ENCODE measurements at places on chromosomes 1 and 21.
A peak's percentile ranks its signal among the peaks of the same experiment; 100 is the strongest.

DNA sequence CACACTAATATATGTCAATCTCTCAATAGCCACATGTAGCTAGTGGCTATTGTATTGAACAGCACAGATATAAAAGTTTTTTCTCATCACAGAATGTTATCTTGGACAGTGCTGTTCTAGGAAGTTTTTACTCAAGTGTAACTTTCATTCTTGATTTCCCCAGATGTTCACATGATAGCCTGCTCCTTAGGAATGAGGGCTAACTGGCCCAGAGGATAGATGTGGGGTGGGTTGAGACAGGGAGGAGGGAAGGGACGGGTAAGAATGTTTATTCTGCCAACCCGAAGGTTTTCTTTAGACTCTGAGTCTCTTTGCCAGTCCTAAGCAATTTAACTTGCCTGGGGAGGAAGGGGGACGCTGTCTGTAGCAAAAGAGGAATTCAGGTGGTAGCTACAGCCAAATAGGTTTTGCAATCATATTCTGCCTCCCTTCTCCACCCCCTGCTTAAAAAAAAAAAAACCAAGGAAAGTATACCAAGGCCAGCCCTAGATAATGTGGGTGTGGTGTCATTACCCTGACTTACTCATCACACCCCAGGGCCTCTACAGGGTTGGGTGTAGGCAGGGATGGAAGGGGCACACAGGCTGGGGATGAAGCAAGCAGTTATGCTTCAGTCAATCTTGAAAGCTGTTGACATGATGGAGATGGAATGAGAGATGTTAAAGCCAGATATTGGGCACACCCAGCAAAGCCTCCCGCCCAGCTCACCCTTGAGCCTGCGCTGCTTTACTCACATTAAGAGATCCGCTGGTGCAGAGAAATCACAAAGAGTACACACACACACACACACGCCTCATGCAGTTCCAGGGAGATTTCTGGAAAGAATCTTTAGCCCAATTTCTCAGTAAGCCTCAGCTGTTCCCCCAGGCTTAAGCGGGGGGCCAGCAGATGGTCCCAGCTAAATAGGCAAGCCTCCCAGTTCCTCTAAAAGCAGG is 59.9 kb downstream of the PLXNA2 start:
- no peak for DNase-seq

GRCh38 chr1:197598935-197599334 is 176.3 kb downstream of the DENND1B start:
- DNase-seq: no peak

GRCh38 chr1:3714284-3714741 is 37.9 kb upstream of the CCDC27 start:
- DNase-seq: no peak

DNA sequence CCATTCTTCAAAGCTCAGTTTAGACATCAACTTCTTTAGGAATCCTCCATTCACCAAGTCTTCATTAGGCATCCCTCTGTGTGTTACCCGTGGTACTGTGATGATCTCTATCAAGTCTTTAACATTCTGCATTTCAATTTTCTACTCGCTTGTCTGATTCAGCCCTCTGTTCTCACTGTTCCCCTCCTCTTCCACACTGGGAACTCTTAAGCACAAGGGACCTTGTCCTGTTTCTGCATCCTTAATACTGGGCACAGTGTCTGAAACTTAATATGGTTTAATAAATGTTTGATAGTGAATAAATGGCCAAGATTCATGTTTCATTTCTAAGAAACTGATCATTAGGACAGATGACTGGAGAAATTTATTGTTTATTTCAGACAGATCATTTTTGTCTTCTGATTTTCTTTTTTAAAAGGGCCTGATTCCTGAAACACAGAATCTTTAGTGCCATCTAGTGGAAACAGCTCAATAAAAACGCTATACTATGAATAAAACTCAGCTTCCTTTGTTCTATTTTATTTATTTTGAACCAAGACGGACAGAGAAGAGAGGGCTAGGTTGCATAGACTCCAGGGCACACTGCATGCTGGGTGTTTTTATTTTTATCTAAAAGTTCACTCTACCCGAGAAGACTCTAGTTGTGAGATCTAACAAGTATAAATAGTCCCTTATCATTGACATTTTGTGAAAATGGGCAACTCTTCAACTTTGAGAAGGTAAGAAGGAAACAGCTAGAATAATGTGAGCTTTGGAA is 7.0 kb upstream of the TRIM45 start:
- DNase-seq: no peak

GRCh38 chr1:20123722-20124455 is 4.6 kb upstream of the PLA2G2D start:
- no peak for DNase-seq

- DNase-seq: peak; percentile 42
Observed at GRCh38 chr1:43444836-43445235, 8.9 kb downstream of the HYI start.

DNA sequence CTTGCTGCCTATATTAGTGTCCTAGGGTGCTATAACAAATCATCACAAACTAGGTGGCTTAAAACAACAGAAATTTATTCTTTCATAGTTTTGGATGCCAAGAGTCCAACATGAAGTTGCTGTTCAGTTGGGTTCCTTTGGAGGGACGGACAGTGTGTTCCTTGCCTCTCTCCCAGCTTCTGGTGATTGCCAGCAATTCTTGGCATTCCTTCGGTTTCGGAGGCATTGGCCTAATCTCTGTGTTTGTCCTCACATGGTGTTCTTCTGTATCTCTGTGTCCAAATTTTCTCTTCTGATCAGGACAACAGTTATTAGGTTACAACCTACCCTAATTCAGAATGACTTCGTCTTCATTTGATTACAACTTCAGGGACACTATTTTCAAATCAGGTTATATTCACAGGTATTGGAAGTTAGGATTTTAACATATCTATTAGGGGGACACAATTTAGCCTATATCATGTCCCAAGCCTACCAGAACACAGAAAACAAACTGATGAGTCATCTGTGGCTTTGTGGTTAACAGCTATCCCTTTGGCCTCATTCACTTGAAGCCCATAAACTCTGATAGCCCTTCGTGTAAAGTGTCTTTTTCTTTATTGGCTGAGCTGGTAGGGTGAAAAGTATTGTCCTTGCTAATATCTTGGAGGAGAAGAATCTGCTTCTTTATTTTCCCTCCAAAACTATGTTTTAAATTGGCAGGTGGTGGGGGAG is 83.2 kb upstream of the PAPPA2 start:
- no peak for DNase-seq

DNA sequence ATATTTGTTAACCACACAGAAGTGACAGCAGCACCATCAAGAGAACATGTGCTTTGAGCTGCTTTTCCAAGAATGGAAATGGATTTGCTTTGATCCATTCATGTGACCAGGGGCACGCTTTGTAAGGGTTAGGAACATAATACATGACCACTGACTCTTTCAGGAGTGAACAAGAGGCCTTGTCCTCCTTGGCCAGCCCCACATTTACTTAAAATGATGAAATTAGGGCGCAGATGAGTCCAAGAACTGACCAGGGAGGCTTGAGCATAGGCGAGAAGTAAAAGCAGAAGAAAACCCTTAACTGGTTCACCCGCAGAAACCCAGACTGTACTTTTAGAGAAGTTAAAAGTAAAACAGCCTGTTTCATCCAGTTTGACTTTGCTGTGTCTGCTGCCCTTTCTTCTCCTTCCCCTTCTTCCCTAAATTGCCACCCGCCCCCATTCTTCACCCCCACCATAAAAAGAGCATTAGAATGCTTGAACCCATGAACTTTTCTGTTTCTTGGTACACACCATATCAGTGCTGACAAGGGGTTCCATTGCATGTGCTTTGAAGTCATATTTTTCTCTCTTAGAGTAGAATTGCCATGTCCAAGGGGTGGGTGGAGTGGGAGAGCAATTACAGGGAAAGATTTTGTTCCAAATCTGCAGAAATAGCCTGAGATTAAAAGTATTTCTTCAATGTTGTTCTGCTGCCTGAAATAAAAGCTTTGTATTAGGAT is 2.6 kb upstream of the GLUL start:
- DNase-seq: no peak

GRCh38 chr1:212792396-212792908 is 758 bp downstream of the TATDN3 start:
- no peak for DNase-seq

DNA sequence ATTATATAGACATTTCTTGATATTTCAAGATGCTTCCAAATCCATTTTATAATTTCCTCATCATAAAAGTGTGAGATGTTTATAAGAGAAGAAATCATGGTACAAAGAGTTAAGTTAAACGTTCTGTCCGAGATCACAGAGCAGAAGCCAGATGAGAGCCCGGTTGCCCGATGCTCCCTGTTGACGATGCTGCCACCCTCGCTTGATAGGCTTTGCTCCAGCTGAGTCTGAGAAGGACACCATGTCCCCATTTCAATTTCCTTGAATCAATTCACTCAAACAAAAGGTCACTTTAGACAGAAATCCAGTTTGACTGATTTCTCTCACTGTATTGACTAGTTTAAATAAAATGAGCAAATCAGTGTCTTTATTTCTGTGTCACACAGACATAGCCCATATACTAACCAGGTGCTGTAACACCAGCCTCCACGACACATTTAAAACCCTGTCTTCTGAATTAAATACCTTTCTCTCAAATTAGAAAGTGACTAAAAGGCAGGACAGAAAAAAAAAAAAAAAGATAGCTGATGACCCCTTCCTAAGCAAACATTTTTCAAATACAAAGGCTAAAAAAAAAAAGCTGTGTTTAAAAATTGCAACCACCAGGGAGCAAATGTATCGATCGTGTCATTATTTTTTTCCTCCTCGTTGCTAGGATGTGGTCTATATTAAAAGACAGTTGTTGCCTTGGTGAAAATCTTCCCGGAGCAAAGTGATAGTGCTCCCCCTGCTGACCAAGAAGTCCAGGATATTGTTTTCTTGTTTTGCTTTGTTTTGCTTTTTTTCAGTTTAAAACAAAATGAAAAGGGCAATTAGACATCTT is 35.2 kb downstream of the DNASE2B start:
- peak; percentile 45 for DNase-seq

DNA sequence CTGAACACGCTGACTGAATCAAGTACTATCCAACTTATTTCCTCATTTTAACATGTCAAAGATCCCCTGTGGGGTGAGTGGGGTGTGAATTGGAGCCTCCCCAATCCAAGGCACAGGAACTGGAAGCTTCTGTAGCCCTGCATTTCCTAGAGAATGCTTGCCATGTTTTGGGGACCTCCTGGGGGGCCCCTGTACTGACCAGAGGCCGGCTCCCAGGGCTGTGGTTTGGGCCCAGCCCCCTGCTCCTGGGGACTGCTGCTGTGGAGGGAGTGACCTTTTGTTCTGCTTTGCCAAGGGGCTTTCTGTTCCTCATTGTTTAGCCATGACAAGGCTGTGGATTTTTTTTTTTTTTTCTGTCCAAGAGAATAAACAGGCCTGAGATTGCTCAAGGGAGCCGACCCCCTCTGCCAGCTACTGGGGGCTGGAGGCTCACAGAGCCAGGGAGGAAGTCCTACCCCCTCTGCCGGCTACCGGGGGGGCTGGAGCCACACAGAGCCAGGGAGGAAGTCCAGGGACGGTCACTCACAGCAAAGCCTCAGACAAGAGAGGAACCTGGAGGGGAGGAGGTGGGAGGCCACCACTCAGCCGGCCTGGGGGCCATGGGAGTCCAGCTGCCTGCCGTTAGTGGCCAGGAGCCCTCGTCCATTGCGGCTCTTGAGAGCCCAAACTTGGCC is 17.4 kb downstream of the TNFRSF1B start:
- peak; percentile 41 for DNase-seq

DNA sequence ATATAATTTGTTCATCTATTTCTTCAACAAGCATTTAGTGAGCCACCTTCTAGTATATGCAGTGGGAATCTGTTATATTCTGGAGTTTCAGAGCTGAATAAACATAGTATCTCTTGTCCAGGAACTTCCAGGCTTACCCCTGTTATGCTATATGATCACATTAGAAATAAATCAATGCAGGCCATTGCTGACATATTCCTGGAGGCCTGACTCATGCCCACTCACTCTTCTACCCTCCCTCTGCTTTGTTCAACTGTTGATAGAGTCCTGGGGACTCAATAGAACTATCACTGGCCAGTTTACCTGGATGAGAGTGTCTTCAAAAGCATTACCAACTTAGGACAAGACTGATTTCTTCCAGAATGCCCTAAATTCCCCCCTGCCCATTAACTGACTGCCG is 29.3 kb upstream of the SRSF10 start:
- no peak for DNase-seq

DNA sequence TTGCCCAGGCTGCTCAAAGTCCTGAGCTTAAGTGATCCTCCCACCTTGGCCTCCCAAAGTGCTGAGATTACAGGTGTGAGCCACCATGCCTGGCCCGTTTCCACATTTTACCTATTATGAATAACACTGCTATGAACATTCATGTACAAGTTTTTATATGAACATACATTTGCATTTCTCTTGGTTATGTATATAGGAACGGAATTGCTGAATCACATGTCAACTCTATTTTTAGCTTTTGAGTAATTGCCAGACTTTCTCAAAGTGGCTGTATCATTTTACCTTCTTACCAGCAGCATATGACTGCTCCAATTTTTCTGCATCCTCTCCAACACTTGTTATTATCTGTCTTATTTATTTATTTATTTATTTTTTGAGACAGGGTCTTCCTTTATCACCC is 2.7 kb downstream of the SPATA21 start:
- DNase-seq: no peak

DNA sequence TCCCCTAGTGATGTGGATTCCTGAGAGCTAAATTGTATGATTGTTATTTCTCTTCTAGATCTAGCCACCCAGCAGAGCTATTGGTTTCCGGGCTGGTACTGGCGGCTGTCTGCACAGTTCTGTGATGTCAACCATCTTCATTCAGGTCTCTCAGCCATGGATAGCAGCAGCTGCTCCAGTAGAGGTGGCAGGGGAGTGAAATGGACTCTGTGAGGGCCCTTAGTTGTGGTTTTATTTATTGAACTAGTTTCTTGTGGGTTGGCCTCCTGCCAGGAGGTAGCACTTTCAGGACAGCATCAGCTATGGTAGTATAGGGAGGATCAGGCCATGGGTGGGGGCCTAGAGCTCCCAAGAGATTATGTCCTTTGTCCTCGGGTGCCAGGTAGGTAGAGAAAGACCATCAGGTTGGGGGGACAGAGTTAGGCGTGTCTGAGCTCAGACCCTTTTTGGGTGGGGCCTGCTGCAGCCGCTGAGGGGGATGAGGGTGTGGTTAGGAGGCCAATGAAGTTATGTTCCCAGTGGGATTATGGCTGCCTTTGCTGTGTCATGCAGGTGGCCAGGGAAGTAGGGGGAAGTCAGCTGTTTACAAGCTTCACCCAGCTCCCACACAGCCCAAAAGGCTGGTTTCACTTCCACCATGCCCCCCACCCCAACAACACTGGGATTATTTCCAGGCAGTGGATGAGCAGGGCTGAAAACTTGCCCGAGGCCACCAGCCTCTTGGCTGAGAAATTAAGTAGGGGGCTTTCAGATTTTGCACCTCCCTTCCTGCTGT is 55.1 kb upstream of the RGS4 start:
- DNase-seq: no peak

DNA sequence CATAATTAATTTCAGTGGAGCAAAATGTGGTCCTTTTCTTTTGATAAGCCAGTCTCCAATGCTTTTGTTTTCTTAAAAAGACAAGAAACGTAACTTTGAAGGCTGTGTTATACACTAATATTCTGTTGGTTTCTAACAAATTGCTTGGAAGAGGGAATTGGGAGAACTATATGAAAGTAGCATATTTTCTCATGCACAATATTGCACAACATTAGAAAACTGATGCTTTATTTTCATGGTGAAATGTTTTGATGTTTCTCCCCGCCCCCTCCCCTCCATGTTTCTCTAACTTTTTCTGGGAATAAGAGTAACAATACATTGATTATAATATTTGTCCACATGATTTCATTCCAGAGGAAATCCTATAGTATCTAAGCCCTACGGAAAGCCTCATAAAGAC is 115.4 kb downstream of the OLFML2B start:
- no peak for DNase-seq
